ENCODE measurements at places on chromosomes 5 and 9.

GRCh38 chr9:114250648-114251047 lies 72.2 kb upstream of the ORM1 start:
- DNase-seq, result no peak

GRCh38 chr5:133769842-133770241 lies 157.5 kb upstream of the FSTL4 start:
- DNase-seq, result no peak

GRCh38 chr5:45521067-45521466 lies 175.1 kb downstream of the HCN1 start:
- peak; percentile 1 for DNase-seq

DNA sequence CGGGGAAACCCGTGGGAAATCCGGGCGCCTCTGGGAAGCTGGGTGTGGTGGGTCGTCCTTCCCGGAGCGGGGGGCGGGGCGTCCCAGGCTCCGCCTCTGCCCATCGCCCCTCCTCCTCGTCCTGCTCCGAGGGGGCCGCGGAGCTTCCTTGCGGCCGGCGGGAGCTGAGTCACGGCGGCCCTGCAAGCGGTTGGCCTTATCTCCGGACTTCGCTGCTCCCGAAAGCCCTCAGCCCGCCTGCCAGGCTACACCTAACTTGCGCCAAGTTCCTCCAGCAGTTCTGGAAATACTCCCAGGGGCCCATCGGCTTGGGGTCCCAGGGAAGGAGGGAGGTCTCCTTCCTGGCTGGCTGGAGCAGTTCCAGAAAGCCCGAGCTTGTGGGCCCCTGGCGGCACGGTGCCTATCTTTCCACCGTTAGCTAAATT lies 54.1 kb upstream of the CDKN2AIPNL start:
- peak; percentile 32 for DNase-seq

- DNase-seq, result no peak
Measured at GRCh38 chr9:84831377-84831776, 161.8 kb downstream of the NTRK2 start.

- DNase-seq, result no peak
Measured at GRCh38 chr5:50715001-50715400, 48.6 kb downstream of the PARP8 start.

- no peak for DNase-seq
Measured at GRCh38 chr9:114957558-114957957, 27.2 kb upstream of the TNFSF8 start.

GRCh38 chr5:57082441-57083067 lies 91.3 kb upstream of the GPBP1 start:
- DNase-seq, result peak; percentile 1

- no peak for DNase-seq
Measured at GRCh38 chr9:81575956-81576355, 113.4 kb downstream of the TLE1 start.

GRCh38 chr9:106878081-106878837 lies 15.3 kb downstream of the ZNF462 start:
- no peak for DNase-seq

- no peak for DNase-seq
Measured at GRCh38 chr9:35760651-35761050, 6.6 kb upstream of the MSMP start.

DNA sequence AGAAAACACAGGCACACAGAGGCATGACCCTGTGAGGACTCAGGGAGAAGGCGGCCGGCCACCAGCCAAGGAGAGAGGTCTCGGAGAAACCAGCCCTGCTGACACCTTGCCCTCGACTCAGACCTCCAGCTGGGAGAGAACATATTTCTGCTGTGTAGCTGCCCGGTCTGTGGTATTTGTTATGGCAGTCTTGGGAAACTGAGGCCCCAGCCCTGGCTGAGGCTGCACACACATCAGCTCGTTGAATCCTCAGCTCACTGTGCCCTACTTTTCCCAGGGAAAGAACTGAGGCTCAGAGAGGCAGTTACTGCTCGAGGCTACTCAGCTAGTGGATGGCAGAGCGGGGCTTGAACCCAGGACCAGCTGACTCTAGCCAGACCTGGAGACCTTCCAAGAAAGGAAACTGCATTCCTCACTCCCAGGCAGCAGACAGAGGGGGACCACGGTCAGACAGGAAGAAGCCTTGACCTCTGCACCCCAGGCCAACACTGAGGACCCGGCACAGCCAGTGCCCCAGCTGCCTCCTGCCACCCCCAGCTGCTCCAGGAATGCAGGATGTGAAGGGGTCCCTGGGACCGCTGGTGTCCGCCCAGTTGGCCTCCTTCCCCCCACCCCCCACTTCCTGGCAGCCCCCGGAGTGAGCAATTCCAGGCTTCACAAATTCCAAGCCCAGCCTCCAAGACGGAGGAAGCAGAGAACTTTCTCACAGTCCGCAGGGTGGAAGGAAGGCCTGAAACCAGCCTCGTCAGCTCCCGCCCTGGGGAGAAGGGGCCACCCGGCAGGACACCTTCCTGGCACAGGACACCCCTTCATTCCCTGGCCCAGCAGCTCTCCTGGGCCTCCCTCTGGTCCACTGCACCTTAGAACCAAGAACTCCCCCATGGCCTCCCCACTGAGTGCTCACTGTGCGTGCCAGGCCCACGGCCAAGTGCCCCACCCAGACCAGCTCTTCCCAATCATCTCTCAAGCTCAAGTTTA lies 69.9 kb downstream of the LRSAM1 start:
- peak; percentile 58 for DNase-seq

DNA sequence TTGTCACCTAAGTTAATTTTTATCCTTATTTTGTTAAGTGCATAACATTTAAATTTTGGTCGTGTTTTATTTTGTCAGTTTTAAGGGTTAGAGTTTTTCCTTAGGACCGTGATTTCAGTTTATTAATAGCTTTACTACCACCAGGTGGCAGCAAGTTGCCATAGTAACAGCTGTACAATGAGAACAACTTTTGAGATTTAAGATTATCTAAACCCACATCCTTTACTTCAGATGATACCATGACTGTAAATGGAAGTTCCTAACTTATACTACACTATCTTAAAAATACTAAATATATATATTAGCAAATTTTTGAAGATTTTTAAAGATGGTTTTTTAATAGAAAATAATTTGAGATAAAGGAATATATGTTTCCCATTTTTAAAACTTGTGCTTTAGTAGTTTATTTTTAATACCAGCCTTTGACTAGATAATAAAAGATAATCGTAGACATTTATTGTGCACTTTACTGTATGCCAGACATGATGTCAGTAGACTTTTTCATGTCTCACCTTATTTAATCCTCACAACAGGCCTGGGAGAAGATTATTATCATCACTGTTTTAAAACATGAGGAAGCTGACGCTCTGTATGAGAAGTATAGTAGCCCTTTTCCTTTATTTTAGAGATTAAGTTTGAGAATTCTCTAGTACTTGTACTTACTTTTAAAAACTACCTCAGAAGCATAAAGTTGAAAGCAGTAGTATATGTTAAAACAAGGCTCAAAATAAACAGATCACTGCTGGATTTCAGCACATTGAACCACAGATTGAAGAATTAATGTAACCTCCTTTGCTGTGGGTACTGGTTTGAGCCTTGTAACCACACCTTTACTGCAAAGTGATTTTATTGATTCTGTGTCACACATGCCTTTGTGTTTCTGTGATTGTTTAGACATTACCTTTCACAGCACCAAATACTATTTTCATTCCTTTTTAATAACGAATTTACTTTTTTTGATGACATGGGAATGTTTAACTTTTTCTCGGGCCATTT lies 27.5 kb downstream of the SREK1 start:
- DNase-seq, result peak; percentile 39

DNA sequence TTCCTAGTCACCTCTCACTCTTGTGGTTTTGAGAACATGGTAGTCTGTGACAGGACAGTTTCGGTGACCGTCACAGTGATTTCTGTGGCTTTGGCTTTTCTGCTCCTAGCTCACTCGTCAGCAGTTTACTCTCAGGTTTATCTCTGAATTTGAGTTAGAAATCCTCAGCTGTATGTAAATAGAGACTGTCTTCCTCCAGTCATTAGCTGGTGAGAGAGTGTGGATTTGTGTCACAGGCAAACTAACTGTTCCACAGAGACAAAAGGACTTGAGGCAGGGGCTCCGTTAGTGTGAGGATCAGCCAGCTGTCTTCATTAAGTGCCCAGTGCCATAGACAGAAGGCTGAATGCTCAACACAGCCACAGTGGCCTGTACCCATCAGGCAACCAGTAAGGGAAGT lies 131.4 kb downstream of the CD180 start:
- DNase-seq, result no peak

DNA sequence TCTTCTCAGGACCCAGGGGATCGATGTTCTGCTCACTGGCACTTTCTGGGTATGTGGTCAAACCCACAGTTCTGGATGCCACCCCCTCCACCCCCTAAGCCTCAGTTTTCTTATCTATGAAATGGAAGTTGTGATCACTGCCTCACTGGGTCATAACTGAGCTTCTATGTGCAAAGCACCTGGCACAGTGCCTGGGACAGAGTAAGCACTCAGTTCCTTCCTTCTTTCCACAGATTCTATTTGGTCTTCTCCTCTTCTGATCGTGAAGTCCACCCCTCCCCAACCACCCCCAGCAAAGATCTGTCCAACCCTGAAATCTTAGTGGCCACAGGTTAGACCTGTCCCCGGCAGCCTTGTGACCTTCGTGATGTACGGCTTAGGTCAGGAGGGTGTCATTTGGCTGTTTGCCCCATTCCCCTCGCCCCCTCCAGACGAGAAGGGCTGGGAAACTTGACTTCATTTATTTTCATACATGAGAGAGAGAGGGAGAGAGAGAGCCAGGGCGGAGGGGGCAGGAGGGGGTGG lies 181.4 kb downstream of the FGF18 start:
- DNase-seq, result no peak

- no peak for DNase-seq
Measured at GRCh38 chr9:89278551-89278950, 32.4 kb upstream of the CKS2 start.

All from muscle of arm (tissue), 14 donors.